GF-D8 (cell line): ENCODE measurements at places on chromosomes 7 and 10.

GRCh38 chr7:105707967-105708762 lies 126.9 kb upstream of the EFCAB10 start:
- peak; percentile 33 for DNase-seq

GRCh38 chr7:20954711-20955619 lies 168.3 kb upstream of the SP8 start:
- no peak for DNase-seq

DNA sequence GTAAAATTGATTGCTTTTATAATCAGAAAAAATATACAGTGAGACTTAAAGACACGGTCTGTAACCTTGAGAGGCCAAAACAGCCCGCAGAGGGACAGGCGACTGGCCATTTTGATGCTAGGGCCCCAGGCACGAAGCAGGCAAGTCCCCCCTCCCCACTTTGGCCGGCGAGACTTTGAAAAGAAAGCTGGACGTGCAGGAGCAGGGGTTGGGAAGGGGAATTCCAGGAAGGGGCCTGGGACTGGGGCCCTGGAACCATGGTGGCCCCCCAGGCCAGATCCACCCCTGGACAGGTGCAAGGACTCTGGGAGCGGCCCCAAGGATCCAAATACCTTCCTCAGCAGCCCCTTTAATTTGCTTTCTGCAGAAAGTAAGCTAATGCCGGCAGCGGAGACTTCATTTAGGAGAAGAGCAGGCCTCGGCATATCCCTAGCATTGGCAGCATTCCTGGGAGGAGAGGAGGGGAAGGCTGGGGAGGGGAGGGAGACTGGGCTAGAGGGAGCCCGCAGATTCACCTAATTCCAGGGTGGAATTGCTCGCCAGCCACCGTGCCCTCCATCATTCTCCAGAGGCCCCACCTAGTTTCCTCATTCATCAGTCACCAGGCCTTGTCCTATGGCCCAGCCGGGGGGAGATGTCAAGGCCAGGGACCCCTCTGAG lies 24.9 kb upstream of the TNRC18 start:
- DNase-seq = no peak

DNA sequence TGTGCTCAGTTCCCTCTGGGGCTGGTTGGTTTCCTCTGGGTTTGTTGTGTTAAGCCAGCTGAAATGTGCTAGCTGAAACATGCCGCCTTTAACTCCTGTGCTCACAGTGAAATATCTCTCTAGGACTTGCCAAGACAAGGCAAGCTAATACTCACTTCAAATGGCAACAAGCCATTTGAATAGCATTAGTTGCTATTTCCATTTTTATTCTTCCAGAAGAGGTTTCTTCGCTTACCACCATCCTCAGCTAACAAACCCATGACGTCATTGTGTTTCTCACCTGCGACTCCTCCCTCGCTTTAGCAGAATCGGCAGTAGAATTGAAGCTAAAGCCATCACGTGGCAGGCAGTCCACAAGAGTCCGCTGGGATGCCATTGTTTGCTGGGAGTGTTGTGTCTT lies 61.3 kb downstream of the ZNF22 start:
- DNase-seq = no peak

- DNase-seq = no peak
These were observed 137.7 kb downstream of the FAM204A start for GRCh38 chr10:118204292-118204943.

DNA sequence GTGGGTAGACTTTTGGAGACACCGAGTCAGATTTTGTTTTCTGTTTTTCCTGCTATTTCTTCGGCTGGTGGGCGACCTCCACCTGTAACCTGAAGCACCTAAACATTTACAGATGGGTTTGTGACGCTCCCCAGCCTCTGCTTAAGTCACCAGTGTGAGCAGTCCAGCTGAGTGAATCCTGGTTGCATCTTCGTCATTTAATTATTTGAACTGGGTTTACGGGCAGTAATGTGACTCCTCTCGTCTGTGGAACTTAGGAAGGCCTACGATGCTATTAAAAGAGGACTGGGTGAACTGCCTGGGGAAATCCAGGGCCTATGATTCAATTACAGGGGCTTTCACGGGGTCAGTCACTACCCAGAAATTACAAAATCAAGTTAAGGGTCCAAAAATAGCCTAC lies 52.5 kb downstream of the WNT2 start:
- DNase-seq = no peak

GRCh38 chr7:85041605-85042216 lies 145.1 kb downstream of the SEMA3D start:
- DNase-seq = peak; percentile 24

DNA sequence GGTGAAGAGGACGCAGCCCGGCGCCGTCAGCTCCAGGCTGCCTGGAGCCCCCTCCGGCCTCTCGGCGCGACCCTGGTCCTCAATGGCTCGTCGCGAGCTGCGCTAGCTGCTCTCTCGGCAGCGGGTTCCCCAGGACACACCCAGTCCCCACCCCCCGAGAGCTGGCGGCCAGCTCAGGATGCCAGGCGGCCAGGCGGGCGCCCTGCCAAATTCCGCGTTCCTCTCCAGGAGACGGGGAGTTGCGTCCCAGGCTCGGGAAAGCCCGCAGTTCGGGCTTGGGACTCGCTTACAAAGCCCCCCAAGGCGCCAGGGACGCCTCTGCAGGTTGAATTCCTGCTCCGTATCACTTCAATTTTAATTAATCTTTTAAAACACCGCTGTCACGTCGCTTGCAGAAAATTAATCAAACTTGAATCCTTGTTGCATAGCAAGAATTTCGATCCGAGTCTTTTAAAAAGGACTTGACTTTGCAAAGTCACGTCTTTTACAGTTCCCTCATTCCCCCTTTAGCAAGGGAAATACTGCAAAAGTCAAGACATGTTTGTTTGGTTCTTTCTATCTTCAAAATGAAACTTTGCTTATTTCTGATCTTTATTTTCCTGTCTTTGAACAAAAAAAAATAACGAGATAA lies 28.2 kb downstream of the SKIDA1 start:
- no peak for DNase-seq

DNA sequence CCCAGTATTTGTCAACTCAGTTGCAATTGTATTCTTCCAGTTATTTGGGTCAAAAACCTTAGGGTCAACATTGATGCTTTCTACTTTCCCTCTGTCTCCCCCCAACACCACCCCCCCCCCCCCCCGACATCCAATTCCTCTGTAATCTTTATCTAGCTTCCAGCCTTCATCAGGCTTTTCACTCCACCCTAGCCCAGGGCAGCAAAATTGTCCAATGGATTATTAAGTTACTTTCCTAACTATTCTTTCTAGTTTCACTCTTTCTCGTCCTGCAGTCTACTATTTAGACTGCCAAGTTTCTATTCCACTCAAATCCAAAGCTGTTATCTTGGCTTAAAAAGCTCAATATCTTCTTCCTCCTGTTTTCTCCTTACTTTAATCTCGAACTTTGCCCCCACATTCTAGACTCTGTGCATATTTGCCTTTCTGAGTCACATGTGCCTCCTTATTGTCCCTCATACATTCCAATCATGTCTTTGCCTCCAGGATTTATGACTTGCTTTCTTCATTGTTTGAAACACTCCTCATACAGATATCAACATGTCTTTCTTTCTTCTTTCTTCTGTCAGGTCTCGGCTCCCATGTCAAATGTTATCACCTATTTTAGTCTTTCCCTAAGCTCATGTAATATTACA lies 196.6 kb upstream of the TMEM196 start:
- no peak for DNase-seq

DNA sequence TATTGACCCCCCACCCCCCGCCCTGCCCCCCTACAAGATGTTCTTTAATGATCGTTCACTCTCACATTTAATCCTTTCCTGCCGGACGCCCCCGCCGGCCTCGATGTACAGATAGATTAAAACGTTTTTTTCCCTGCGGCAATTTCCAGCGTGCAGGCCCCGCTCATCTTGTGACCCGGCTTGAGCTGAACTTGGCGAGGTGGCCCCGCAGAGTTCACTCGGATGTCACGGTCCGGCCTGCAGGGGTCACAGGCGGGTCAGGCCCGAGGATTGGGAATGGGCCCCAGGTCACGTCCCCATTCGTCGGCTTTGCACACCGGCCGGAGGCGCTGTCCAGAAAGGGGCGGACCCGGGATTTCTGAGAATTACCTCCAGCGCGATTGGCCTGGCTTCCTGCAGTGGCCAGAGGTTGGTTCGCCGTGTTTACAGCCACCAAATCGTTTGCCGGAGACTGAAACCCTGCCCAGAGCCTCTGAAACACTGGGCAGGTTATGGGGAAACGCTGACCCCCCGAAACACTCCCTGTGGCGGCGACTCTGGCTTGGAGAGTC lies 1.9 kb upstream of the CYP26A1 start:
- DNase-seq = no peak

GRCh38 chr10:69929575-69929974 lies 123.1 kb upstream of the MACROH2A2 start:
- no peak for DNase-seq
